ENCODE measurements at places on chromosomes 5 and 9.

DNA sequence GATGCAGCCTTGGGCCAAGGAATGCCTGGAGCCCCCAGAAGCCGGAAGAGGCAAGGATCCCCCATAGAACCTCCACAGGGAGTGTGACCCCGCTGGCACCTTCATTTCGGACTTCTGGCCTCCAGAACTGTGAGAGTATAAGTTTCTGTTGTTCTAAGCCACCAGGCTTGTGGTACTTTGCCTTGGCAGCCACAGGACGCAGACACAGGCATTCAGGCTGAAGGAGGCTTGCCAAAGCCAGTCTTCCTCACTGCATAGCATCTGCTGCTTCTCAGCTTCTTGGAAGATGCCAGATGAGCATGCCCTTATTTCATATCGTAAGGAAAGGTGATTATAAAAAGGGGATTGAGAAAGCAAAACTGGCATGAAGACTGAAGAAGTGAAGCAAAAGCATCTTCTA lies 61.1 kb upstream of the TAS2R1 start:
- H3K27me3 ChIP-seq: no peaks in the 10 kb centered on the region
- DNase-seq: no peak
- no peaks in the 10 kb centered on the region for H3K36me3 ChIP-seq
- H3K27ac ChIP-seq: no peak overlapping the region
- no peak overlapping the region for H3K4me3 ChIP-seq

GRCh38 chr5:148912714-148913398 lies 86.4 kb downstream of the ADRB2 start:
- no peaks in the 10 kb centered on the region for H3K27me3 ChIP-seq
- peaks cover 15% of the 10 kb centered on the region for H3K4me1 ChIP-seq
- H3K4me3 ChIP-seq: no peak overlapping the region
- DNase-seq: no peak
- no peak overlapping the region for H3K27ac ChIP-seq
- no peaks in the 10 kb centered on the region for H3K36me3 ChIP-seq

- peaks cover 8% of the 10 kb centered on the region for H3K4me1 ChIP-seq
- no peak overlapping the region for H3K27ac ChIP-seq
- peaks cover 23% of the 10 kb centered on the region for H3K27me3 ChIP-seq
Observed at GRCh38 chr9:87954230-87954629, 20.1 kb downstream of the CDK20 start.

DNA sequence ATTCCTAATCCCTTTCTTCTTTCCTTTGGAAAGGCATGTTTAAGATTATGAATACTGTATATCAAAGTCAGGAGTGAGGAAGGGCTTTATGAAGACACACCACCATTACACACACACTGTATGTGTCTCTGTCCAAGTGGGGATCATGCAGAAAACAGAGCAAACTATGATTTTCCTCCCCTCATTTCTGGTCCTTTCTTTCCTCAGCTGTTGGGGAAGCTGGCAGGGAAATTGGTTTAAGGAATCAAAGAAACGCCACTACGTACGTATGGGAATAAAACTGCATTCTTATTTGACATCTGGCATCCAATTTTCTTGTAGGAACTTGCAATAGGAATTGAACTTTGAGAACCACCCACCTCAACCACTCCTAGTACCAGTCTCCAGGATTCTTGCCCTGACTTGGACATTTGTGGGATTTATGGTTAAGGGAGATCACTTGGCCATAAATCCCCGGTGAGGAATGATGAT lies 125.8 kb downstream of the PDE4D start:
- no peak for DNase-seq
- no peak overlapping the region for H3K27ac ChIP-seq
- H3K27me3 ChIP-seq: peaks cover 32% of the 10 kb centered on the region
- no peak overlapping the region for H3K4me3 ChIP-seq
- peaks cover 8% of the 10 kb centered on the region for H3K4me1 ChIP-seq

DNA sequence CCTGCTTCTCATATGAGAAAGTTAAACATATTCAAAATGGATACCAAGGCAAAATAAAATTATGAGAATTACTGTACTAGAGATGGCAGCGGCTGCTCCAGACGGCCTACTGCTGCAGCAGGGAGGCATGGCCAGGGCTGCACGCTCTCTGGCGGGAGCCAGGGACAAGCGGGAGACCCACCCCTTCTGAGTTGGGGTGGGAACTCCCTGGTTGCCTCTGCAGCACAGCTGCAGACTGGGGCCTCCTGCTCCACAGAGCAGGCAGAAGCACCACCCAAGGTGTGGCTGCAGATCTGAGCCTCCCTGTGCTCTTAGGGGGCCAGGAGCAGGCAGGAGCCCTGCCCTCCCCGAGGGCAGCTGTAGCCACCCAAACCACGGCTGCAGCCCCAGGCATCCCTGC lies 2.3 kb upstream of the AUH start:
- DNase-seq: no peak
- peaks cover 30% of the 10 kb centered on the region for H3K4me1 ChIP-seq
- no peak overlapping the region for H3K4me3 ChIP-seq
- H3K27ac ChIP-seq: no peak overlapping the region
- peaks cover 10% of the 10 kb centered on the region for H3K27me3 ChIP-seq
